Hepatocyte (in vitro differentiated cells): ENCODE measurements at places on chromosomes 6 and 20.
A peak's percentile ranks its signal among the peaks of the same experiment; 100 is the strongest.

GRCh38 chr6:14889611-14890593, 356.0 kb upstream of the JARID2 start:
- DNase-seq = peak; percentile 19
- peak overlapping the region; percentile 35 for H3K27ac ChIP-seq

- no peaks in the 10 kb centered on the region for H3K36me3 ChIP-seq
- no peak overlapping the region for H3K4me3 ChIP-seq
- H3K27ac ChIP-seq = peak overlapping the region; percentile 20
- no peaks in the 10 kb centered on the region for H3K4me1 ChIP-seq
- no peaks in the 10 kb centered on the region for H3K27me3 ChIP-seq
These were observed 13.5 kb downstream of the STK35 start for GRCh38 chr20:2114990-2115681.

GRCh38 chr6:147531321-147531720, 22.8 kb downstream of the SAMD5 start:
- H3K27me3 ChIP-seq = no peaks in the 10 kb centered on the region
- DNase-seq = no peak
- no peaks in the 10 kb centered on the region for H3K36me3 ChIP-seq

DNA sequence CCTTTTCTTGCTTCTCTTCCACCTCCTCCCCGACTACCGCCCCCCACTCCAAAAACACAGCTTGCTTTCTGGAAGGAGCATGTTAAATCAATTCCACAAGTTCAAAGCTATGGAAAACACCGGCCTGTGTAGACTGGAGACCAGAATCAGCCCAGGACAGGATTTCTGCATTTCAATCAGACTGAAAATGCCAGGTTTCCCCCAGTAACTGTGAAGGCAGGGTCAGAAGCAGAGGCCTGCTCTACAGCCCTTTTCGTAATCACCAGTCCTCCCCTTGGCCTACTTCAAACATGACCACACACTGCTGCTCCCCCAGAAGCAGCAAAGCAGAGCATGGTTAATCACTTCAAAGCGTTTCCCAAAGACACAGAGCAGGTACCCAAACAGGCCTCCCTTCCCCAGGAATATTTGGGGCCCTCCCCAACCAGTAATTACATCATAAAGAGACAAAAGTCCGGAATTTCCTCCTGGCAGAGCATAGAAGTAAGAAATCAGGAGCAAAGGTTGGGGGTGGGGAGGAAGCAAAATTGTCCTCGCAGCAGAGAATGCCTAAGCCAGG, 38.4 kb downstream of the ZMYND8 start:
- no peaks in the 10 kb centered on the region for H3K27me3 ChIP-seq
- no peak for DNase-seq
- H3K4me3 ChIP-seq = no peak overlapping the region
- H3K4me1 ChIP-seq = peaks cover 78% of the 10 kb centered on the region
- no peaks in the 10 kb centered on the region for H3K36me3 ChIP-seq
- H3K27ac ChIP-seq = peak overlapping the region; percentile 96

DNA sequence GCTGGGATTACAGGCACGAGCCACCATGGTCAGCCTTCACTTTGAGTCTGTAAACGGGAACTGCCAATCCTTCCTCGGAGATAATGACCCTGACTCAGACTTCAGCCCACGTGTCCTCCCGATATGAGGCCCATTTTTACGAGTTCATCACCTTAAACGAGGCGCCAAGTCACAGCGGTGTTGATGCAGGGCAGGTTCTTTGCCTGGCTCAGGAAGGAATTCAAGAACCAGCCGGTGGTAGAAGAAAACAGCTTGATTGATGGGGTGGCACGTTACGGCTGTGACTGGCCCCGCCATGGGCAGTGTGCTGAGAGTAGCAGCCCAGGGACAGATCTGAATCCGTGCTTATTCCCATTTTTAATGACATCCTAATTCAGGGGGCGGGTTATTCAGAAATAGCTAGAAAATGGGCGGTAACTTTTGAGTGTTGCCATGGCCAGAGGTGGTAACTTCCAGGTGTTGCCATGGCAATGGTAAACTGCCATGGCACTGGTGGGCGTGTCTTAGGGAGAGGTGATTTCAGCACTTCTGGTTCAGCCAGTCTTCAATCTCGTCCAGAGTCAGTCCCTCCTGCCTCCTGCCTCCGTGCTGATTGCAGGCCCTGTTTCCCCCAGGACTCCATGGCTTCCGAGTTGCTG, 9.1 kb upstream of the MAP1LC3A start:
- no peak overlapping the region for H3K27ac ChIP-seq
- no peaks in the 10 kb centered on the region for H3K27me3 ChIP-seq
- H3K36me3 ChIP-seq = no peaks in the 10 kb centered on the region
- H3K4me3 ChIP-seq = no peak overlapping the region

DNA sequence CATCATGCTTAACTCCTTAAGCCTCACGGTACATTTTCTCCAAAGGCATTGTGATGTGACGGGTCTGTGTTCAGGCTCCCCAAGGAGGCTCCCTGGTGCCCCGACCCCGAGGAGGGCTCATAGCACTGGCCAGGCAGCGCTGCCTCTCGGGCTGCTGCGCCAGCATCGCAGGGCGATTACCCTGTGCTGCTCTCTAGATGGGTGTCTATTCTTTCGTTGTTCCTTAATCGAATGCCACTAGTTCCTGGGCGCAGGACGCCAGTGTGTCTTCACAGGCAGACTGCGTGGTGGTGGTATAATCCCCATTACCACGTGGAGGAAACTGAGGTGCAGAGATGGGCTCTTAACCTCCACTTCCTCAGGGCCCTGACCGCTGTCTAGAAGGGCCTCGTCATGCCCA, 267.4 kb downstream of the CDH4 start:
- no peaks in the 10 kb centered on the region for H3K27me3 ChIP-seq
- DNase-seq = no peak
- no peak overlapping the region for H3K27ac ChIP-seq
- H3K4me3 ChIP-seq = no peak overlapping the region
- H3K36me3 ChIP-seq = no peaks in the 10 kb centered on the region

DNA sequence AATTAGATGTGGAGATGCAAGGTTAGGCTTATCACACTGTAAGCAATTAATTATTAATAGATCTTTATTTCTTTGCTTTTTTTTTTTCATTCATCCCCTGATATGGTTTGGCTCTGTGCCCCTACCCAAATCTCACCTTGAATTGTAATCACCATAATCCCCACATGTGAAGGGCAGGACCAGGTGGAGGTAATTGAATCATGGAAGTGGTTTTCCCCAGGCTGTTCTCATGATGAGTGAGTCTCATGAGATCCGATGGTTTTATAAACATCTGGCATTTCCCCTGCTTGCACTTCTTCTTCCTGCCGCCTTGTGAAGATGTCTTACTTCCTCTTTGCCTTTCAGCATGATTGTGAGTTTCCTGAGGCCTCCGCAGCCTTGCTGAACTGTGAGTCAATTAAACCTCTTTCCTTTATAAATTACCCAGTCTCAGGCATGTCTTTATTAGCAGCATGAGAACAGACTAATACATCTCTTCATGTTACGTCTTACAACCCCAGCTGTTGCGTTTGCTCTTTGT, 333.8 kb downstream of the CDH26 start:
- no peaks in the 10 kb centered on the region for H3K4me1 ChIP-seq
- H3K4me3 ChIP-seq = no peak overlapping the region
- H3K27ac ChIP-seq = no peak overlapping the region
- DNase-seq = no peak

- no peak for DNase-seq
- no peaks in the 10 kb centered on the region for H3K27me3 ChIP-seq
- H3K36me3 ChIP-seq = no peaks in the 10 kb centered on the region
- H3K4me3 ChIP-seq = no peak overlapping the region
- no peaks in the 10 kb centered on the region for H3K4me1 ChIP-seq
These were observed 69.8 kb downstream of the DST start for GRCh38 chr6:56572788-56573471.

GRCh38 chr20:57619051-57619831, 985 bp downstream of the ZBP1 start:
- no peaks in the 10 kb centered on the region for H3K27me3 ChIP-seq
- no peak overlapping the region for H3K27ac ChIP-seq
- no peaks in the 10 kb centered on the region for H3K4me1 ChIP-seq

- DNase-seq = peak; percentile 8
- no peaks in the 10 kb centered on the region for H3K4me1 ChIP-seq
- H3K27me3 ChIP-seq = no peaks in the 10 kb centered on the region
- no peak overlapping the region for H3K27ac ChIP-seq
These were observed 72.4 kb upstream of the GTSF1L start for GRCh38 chr20:43799150-43799711.

GRCh38 chr6:145070791-145071190, 664.5 kb downstream of the EPM2A start:
- H3K4me3 ChIP-seq = no peak overlapping the region
- no peak overlapping the region for H3K27ac ChIP-seq
- DNase-seq = no peak
- no peaks in the 10 kb centered on the region for H3K27me3 ChIP-seq
- H3K4me1 ChIP-seq = no peaks in the 10 kb centered on the region

DNA sequence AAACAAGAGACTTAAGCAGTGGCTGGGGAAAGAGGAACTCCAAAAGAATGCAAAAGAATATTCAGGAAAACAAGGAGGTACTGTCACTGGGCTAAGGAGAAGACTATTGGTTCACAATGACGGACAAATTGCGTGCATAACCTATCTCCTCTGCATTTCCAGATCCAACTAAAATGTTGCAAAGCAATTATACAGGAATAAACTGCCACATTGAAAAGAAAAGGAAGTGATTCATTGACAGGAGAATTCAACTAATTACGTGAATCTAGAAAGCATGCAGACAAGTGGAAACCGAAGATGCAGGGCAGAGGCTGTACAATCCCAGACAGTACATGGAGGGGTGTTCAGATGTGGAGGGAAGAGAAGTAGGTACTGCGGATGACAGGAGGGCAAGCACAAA, 152.8 kb upstream of the RIPOR2 start:
- no peak for DNase-seq
- H3K27ac ChIP-seq = no peak overlapping the region
- H3K27me3 ChIP-seq = no peaks in the 10 kb centered on the region
- H3K4me3 ChIP-seq = no peak overlapping the region

- no peak overlapping the region for H3K4me3 ChIP-seq
- peak; percentile 10 for DNase-seq
- no peaks in the 10 kb centered on the region for H3K4me1 ChIP-seq
- H3K36me3 ChIP-seq = no peaks in the 10 kb centered on the region
These were observed 322.2 kb downstream of the PLCB1 start for GRCh38 chr20:8454137-8454712.

DNA sequence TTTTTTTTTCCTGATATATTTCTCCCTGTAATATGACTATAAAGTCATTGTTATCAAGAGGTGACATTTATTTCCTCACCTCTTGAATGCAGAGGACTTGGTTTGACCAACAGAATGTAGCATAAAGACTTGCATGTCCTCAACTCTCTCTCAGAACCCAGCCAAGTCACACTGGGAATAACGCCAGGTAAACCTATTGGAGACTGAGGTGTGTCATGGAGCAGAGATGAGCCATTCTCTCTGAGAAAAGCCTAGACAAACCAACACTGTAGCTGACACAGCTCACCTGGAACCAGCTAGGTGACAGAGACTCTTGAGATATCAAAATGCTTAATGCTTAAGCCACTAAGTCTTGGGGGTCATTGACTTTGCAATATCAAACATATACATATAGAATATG, 533.6 kb downstream of the HAO1 start:
- no peak for DNase-seq
- no peak overlapping the region for H3K4me3 ChIP-seq
- H3K4me1 ChIP-seq = no peaks in the 10 kb centered on the region
- no peaks in the 10 kb centered on the region for H3K36me3 ChIP-seq
- no peaks in the 10 kb centered on the region for H3K27me3 ChIP-seq
- H3K27ac ChIP-seq = no peak overlapping the region

DNA sequence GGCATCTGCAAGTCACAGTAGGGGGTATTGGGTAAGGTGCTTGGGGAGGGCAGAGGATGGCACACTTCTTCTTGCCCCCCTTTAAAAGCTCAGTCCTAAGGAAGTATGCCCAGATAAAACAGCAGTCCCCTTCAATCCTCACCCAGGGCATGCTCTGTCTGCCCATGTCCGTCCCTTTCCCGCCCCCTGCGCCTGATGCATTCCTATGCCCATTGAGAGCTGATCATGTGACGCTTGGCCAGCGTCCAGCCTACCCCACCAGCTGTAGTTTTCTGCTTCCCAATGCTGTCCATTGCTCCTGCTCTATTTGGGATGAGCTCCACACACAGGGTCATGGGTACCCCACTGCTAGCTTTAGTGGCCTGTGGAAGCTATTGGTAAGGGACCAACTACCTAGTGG, 8.3 kb downstream of the SIGLEC1 start:
- H3K36me3 ChIP-seq = no peaks in the 10 kb centered on the region
- H3K27ac ChIP-seq = no peak overlapping the region
- DNase-seq = no peak
- H3K4me3 ChIP-seq = no peak overlapping the region

GRCh38 chr20:25252230-25252651, 4.4 kb downstream of the PYGB start:
- peak; percentile 9 for DNase-seq
- H3K4me1 ChIP-seq = peaks cover 27% of the 10 kb centered on the region
- no peaks in the 10 kb centered on the region for H3K27me3 ChIP-seq
- peak overlapping the region; percentile 76 for H3K27ac ChIP-seq
- no peak overlapping the region for H3K4me3 ChIP-seq
- H3K36me3 ChIP-seq = no peaks in the 10 kb centered on the region

GRCh38 chr6:89217299-89217910, at the start of gene GABRR1:
GABRR1 (minus strand) TSS chr6:89217358; CDS start chr6:89217322, 36 bp downstream.
- no peaks in the 10 kb centered on the region for H3K4me1 ChIP-seq
- H3K4me3 ChIP-seq = no peak within 1 kb of the TSS
- H3K27me3 ChIP-seq = no peaks in the 10 kb centered on the region
- DNase-seq = no peak
- no peaks in the 10 kb centered on the region for H3K36me3 ChIP-seq

- H3K4me1 ChIP-seq = no peaks in the 10 kb centered on the region
- no peak for DNase-seq
- H3K27me3 ChIP-seq = peaks cover 98% of the 10 kb centered on the region
- no peak overlapping the region for H3K4me3 ChIP-seq
These were observed 11.3 kb downstream of the TFAP2B start for GRCh38 chr6:50829898-50830444.

DNA sequence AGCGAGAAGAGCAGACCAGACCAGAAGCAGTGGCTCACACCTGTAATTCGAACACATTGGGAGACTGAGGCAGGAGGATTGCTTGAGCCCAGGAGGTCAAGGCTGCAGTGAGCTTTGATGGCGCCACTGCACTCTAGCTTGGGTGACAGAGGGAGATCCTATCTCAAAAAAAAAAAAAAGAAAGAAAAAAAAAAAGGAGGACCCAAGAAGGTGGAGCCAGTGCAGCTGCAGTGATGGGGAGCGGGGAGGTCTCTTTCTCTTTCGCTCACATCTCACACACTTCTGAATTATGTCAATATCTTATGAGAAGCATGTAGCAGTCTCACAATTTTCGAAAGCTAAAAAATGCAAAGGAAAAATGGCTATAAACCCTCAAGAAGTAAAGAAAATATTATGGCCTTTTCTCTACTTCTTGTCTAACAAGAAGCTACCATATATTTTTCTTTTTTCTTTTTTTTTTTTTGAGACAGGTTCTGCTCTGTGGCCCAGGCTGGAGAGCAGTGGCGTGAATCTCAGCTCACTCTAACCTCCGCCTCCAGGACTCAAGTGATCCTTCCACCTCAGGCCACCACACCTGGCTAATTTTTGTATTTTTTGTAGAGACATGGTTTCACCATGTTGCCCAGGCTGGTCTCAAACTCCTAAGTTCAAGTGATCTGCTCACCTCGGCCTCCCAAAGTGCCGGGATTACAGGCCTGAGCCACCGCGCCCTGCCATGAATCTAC, 3.8 kb upstream of the SPO11 start:
- H3K4me3 ChIP-seq = no peak overlapping the region
- DNase-seq = no peak
- H3K36me3 ChIP-seq = no peaks in the 10 kb centered on the region
